ENCODE measurements at places on chromosomes 1 and 21.

GRCh38 chr1:196481616-196482015 lies 126.6 kb downstream of the KCNT2 start:
- DNase-seq = no peak

GRCh38 chr1:6984986-6985385 lies 199.7 kb downstream of the CAMTA1 start:
- no peak for DNase-seq

GRCh38 chr1:107142140-107142542 lies 1.3 kb downstream of the NTNG1 start:
- DNase-seq = no peak

- DNase-seq = no peak
These were observed 165.3 kb downstream of the LRRC7 start for GRCh38 chr1:69733061-69733460.

DNA sequence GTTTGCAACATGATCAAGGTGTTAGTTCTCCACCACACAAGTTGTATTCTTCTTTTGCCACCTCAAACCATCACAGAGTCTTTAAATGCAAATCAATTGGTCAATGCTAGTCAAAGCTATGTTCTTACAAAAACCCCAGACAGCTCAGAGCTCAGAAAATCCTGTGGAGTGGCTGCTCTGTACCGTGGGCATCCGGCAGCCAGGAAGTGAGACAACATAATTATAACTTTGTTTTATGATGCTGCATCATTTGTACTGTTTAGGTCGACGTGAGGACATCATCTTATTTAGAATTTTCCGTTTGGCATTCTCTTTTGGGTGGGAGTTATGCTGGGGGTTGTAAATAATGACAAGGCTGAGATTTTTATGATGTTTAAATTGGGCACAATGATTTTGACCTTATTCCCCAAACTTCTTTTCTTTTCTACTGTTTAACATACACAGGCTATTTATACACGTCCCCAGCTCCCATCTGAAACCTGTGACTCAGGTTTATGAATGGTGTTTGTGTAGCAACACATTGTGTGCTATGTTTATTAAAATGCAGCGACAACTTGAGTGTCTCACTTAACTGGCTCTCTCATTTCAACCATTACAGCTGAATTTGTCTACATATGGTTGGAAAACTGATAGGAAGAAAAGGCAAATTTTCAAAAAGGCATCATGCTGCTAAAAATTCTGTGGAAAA lies 124.0 kb downstream of the CNIH3 start:
- no peak for DNase-seq

GRCh38 chr1:215932558-215932957 lies 365.5 kb downstream of the KCTD3 start:
- no peak for DNase-seq

DNA sequence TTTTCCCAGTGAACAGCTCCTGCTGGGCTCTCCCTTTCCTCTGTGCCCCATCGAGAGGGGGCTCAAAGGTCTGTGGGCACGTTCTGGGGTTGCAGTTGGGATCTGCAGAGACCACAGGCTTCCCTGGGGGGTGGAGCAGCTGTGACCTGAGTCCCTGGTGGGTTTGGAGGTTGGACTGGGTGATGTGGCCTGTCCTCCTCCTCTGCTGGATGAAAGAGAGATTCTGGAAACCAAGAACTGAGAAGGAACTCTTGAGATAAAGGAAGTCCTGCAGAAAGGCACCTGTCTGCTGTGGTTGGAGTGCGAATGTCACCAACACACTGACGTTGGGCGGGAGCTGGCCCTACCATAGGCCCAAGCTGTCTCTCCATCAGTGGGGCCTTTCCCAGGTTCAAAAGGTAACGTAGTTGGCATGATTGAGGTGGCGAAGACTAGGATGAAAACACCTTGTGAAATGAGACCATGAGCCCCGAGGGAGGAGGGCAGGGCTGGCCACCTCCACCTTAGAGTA lies 35.8 kb upstream of the ETV3 start:
- DNase-seq = no peak

DNA sequence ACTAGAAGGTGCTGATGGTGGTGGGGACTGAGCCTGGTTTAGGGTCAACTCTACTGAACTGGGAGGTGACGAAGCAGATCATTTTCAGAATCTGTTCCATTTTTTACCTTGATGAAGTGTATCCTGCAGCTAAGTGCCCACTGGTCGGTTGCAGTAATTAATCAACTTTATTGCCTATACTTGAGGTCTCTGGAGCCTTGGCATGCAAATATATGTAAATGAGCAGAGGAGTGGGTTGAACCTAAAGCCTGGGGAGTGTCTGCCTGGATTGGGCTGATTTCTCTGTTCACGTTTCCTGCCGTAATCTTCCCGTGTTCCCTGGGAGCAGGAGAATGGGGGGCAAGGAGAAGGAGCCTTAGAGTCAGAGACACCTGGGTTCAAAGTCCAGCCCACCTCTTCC lies 286.8 kb downstream of the PTPRU start:
- DNase-seq = no peak

- no peak for DNase-seq
These were observed 72.8 kb upstream of the EFHD2 start for GRCh38 chr1:15336866-15337265.

DNA sequence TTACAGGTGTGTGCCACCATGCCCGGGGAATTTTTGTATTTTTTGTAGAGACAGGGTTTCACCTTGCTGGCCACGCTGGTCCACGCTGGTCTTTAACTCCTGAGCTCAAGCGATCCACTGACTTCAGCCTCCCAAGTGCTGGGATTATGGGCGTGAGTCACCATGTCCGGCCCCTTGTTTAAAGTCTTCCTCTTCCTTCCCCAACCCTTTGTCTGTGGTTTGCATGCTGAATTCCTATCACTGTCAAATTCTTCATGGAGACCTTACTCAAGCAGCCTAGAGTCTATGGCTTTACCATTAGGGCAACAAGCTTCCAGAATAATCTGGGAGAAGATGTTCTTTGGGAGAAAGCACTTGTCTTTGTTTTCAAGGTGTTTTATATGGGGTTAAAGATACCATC lies 34.7 kb downstream of the B3GALT5 start:
- no peak for DNase-seq

DNA sequence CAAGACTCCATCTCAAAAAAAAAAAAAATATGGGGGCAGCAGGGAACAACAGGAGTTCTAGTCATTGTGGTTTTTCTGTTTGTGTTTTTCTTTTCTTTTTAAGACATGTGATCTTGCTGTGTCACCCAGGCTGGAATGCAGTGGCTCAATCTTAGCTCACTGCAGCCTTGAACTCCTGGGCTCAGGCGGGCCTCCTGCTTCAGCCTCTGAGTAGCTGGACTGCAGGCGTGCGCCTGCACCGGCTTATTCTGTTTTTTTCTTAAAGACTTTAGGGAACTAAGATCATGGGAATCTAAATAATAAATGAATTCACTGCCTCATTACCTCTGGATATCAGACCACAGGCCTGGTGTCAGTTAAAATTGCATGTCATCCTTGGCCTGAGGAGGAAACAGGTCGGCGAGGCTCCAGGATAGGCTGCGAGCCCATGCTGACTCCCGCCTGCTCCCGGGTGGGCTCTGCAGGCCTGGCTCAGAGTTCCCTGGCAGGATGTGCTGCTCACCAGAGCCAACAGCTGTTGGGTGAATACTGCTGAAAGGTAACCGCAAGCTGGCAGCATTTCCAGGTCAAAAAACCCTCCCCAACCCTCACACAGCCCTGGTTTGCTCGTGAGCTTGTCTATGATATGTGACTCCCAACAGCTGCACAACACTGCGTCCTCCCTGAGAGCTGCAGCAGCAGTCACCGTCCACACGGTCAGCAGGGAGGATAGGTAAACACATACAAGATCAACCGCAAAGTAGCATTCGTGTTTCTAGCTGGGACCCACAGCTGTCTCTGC lies 58.1 kb downstream of the SCCPDH start:
- DNase-seq = peak; percentile 31

DNA sequence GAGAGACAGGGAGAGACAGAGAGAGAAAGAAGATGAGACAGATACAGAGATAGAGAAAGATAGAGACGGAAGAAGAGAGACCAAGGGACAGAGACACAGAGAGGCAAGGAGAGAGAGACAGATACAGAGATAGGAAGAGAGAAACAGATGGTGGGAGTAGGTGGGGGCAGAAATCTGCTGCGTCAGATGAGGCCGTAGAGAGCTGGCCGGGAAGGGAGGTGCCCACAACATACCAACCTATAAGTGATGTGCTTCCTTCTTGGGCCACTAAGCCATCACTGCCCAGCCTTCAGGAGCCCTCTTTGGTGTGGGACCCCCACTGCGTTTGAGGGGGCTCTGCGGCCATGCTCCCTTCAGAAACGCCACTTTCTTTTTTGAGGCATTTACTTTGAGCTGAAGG lies 307.6 kb upstream of the VAMP3 start:
- DNase-seq = no peak

DNA sequence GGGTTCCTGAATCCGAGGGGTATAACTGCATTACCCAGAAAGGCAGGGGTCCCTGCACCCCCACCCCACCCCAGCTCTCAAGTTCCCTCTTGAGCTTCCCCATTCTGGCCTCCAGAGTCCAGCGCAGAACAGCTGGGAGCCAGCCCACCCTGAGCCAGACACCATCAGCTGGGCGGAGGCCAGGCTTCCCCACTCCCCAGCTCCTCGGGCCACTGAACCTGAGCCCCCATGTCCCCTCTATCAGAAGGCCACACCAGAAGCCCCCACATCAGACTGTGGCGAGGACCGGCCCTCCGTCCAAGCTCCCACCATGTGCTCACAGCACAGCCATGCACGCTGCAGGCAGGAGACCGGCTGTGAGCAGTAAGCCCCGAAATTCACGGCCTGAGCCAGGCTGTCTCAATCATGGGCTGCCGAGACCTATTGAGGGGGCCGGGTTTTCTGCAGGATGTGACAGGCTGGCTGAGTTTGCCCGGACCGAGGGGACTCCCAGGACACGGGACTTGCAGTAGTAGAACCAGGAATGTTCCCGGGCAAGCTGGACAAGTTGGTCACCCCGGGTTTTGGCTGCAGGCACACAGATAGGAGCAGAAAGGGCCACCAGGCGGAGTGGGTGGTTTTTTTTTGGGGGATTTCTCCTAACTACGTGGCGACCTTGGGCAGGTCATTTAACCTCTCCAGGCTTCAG lies 25.5 kb upstream of the TNFRSF1B start:
- no peak for DNase-seq

DNA sequence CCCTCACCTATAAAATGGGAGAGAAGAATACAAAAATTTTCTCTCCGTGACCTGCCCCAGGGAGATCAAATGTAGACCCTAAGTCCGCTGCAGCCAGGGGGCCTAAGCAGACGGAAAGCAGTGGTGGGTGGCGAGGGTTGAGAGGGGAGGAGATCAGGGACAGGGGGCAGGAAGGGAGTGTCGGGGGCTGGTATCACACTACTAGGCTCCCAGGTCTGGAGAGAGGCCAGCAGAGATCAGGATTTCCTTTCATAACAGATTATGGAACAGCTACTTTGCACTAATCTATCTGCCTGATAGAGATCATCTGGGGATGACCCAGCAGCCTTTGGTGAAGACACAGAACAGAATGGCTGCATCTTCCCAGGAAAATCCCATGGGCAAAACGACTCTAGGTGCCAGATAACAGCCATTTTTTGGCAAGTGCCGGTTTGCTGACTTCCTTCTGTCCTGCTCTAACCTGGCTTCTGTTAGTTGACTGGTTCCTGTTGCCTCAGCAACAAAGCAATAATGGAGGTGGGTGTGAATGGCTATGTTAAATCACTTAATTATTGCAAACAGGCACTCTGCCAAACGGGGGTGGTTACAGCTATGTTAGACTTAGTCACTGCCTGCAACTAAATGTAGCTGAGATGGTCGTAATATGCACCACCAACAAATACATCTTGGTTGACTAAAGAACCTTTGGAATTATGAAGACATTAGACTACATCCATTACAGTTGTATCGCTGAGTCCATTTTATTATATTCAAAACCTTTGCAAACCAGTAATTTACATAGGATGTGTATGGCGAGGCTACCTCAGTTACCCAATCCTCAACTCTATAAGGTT lies 30.0 kb upstream of the EPS8L3 start:
- DNase-seq = no peak

DNA sequence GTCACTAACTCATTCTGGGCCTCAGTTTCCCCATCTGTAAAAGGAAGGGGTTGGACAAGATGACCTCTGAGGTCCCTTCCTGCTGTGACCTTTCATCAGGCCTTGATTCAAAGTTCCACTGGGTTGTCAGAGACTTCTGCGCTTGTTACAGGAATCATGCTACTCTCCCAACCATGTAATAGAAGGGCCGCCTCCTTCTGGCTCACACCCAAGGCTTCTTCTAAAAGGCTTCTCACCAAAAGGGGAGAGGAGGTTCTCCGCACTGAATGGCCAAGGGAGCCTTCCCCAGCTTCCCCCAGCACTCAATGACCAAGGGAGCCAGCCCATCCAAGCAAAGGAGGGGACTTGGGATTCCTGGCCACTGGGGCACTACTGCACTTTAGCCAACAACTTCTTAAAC lies 42.7 kb downstream of the GRHL3 start:
- no peak for DNase-seq

GRCh38 chr1:19651141-19651737 lies 7.1 kb downstream of the NBL1 start:
- no peak for DNase-seq

- DNase-seq = no peak
These were observed 1313.1 kb downstream of the MRPL39 start for GRCh38 chr21:24294171-24294570.

GRCh38 chr1:72283022-72283306 lies 625 bp upstream of the NEGR1 start:
- DNase-seq = no peak

DNA sequence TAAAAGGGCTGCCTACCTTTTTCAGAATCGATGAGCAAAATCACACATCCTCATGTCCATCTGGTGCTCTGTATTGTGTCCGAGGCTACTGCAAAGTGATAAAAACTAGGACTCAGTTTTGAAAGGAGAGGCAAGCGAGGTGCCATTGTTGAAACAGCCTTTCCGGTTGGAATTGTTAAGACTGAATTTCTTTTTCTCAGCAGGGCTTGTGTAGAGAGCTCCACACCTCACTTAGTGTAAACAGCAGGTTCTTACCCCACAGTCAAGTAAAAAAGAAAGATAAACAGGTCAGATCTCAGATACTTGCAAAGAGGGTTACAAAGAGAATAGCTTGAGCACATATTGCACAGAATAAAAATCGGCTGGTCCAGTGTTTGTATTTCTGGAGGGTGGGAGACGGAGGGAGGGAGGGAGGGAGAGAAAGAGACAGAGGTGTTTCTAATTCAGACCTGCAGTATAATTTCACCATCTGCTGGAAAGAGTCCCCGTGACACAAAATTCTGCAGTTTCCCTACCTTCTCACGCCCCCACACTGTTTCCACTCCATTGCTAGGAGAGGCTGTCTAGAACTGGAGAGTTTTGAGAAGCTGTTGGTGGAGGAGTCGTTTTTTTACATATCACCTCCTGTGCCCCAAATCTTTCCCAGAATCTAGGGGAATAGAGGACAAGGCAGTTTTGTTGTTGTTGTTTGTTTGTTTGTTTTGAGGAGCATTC lies 82.5 kb downstream of the EDEM3 start:
- DNase-seq = no peak

Measured in NCI-H187 (cell line).